ENCODE measurements at places on chromosomes 5 and 9. TPM values are rescaled to one million over a fixed set of nuclear protein-coding genes. Genes with fewer than 3 reads are reported as not detected.

DNA sequence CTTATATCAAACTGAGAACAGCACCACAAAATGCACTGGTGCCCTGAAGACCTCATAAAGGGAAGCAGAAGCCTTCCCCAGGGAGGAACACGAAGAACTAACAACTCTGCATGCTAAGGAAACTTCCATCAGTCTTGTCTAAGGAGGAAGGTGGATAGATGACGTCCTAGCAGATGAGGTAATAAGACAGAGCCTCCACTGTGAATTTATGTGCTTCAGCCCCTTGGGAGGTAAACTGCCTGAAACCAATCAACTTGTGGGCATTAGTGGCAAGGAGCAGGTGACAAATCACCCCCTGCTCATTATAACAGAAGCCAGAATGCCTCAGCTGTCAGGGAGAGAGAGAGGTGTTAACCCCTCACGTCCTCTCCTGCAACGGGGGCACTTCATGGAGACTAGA is 48.9 kb upstream of the SPIN1 start:
- DNase-seq = peak; percentile 35

- no peak for DNase-seq
These were observed 276.7 kb upstream of the KIF2A start for GRCh38 chr5:62029303-62029702.

GRCh38 chr9:31023847-31024246 is 1360.6 kb upstream of the ACO1 start:
- DNase-seq = no peak

DNA sequence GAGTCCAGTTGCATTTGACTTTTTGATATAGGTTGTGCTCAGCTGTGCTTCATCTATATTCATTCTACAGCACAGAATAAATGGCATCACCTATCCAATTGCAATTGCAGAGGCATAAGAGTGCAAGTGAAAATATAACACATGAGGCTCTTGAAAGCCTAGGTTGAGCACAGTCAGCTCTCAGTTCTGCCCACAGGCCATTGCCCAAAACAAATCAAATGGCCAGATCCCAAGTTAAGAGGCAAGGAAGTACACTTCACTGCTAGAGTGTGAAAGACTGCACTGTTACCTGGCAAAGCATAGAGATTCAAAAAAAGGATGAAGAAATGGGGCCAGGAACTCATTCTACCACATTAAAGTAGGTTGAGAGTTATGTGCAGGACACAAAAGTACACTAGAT is 305.5 kb upstream of the SEMA6A start:
- no peak for DNase-seq

GRCh38 chr5:10310066-10310779 is 2.5 kb upstream of the CMBL start:
- DNase-seq = no peak

- DNase-seq = no peak
These were observed 35.1 kb upstream of the ADRB2 start for GRCh38 chr5:148791334-148791667.

- no peak for DNase-seq
These were observed 120.9 kb upstream of the PHYKPL start for GRCh38 chr5:178353461-178353860.

DNA sequence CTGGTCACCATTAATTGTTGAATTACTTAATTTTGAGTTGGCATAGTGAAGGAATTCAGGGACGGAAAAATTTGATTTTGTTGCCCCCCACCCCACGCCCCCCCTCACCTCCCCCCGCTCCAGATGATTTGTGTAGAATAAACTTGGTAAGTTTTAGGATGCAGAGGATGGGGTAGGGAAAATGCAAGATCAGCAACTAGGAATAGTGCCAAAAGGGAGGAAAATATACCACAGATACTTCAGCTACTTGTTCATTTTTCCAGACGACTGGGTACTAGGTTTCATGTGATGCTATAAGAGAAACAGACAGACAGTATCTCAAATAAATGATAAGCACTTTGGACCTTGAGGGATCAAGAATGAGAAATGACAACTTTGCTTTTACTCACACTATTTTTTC is 862.2 kb upstream of the SEMA6A start:
- DNase-seq = no peak

GRCh38 chr5:116068028-116068632 is 16.7 kb upstream of the COMMD10 start:
- no peak for DNase-seq

- no peak for DNase-seq
These were observed 107.8 kb downstream of the NUDT12 start for GRCh38 chr5:103454770-103455169.

GRCh38 chr5:139814704-139815280 is 19.2 kb downstream of the PSD2 start:
- no peak for DNase-seq

PCBD2 gene
- polyA plus RNA-seq = 8.4 TPM

PTGS1 gene
- 3.5 TPM for polyA plus RNA-seq

IL33 gene
- 3.7 TPM for polyA plus RNA-seq

FOXD4L6 gene
- not detected for polyA plus RNA-seq

ARID3C gene
- polyA plus RNA-seq = not detected

ASS1 gene
- polyA plus RNA-seq = 1,185 TPM

PCDHGB5 gene
- 0.82 TPM for polyA plus RNA-seq

CTXN3 gene
- 79.2 TPM for polyA plus RNA-seq

RORB gene
- polyA plus RNA-seq = 0.11 TPM

NPR3 gene
- 33.7 TPM for polyA plus RNA-seq

Data from kidney (tissue), 22 donors.